ENCODE measurements at places on chromosomes 7 and 10.

GRCh38 chr10:124088915-124089314 lies 4.5 kb downstream of the CHST15 start:
- DNase-seq, result no peak

GRCh38 chr7:116706668-116707126 lies 34.7 kb downstream of the MET start:
- no peak for DNase-seq

- DNase-seq, result no peak
Observed at GRCh38 chr7:153422291-153423209, 629.6 kb upstream of the DPP6 start.

GRCh38 chr7:75960372-75960771 lies 34.0 kb downstream of the TMEM120A start:
- DNase-seq, result no peak

GRCh38 chr10:34434119-34434594 lies 380.9 kb downstream of the PARD3 start:
- DNase-seq, result no peak

Measured in stimulated activated CD8-positive, alpha-beta memory T cell treated with anti-CD3 and anti-CD28 coated beads, Interleukin-15, amount 100 ng/mL, for 4 hours (primary cell).